ENCODE measurements at places on chromosomes 12 and 14.
A peak's percentile ranks its signal among the peaks of the same experiment; 100 is the strongest.

GRCh38 chr14:36227344-36227743 lies 50.8 kb upstream of the PTCSC3 start:
- no peak for DNase-seq
- H3K27ac ChIP-seq = no peak overlapping the region
- no peak overlapping the region for H3K4me3 ChIP-seq
- no peaks in the 10 kb centered on the region for H3K36me3 ChIP-seq
- H3K27me3 ChIP-seq = no peaks in the 10 kb centered on the region

- peak overlapping the region; percentile 63 for H3K4me3 ChIP-seq
- no peak overlapping the region for H3K27ac ChIP-seq
- DNase-seq = peak; percentile 44
- peaks cover 9% of the 10 kb centered on the region for H3K4me1 ChIP-seq
These were observed 624 bp downstream of the RIN3 start for GRCh38 chr14:92513966-92514843.

- H3K4me1 ChIP-seq = peaks cover 20% of the 10 kb centered on the region
- H3K4me3 ChIP-seq = peak within 1 kb of the TSS; percentile 80
- H3K27ac ChIP-seq = peak within 1 kb of the TSS; percentile 96
- H3K36me3 ChIP-seq = peaks cover 23% of the 10 kb centered on the region
- no peaks in the 10 kb centered on the region for H3K27me3 ChIP-seq
These were observed at the start of gene VTI1B for GRCh38 chr14:67674480-67675218. Gene VTI1B (minus strand): TSS chr14:67674632. CDS start chr14:67674489, 143 bp downstream.

DNA sequence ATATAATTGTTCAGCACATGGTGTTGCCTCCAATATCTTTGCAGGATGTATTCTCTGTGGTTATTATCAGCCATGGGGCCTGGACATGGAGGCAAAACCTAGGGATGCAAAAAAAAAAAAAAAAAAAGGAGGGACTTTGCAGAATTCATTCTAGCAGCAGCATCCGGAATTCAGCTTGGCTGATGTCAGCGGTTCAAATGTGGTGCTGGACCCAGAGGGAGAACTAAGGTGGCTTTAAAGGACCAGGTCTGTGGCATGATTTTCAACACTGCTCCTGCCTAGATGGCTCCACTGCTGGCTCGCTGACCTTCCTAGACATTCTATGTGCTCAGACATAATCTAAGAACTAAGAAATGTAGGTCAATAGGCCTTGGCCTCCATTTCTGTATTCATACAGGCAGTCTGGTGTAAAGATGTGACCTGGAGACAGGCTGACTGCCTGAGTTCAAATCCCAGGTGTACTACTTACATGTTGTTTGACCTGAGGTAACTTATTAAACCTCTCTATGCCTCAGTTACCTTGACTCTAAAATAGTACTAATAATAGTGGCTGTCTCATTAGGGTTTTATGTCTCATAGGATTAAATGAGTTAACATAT lies 108.6 kb downstream of the PPM1A start:
- H3K27ac ChIP-seq = no peak overlapping the region
- no peaks in the 10 kb centered on the region for H3K36me3 ChIP-seq
- H3K27me3 ChIP-seq = no peaks in the 10 kb centered on the region
- H3K4me3 ChIP-seq = no peak overlapping the region
- H3K4me1 ChIP-seq = peaks cover 23% of the 10 kb centered on the region

DNA sequence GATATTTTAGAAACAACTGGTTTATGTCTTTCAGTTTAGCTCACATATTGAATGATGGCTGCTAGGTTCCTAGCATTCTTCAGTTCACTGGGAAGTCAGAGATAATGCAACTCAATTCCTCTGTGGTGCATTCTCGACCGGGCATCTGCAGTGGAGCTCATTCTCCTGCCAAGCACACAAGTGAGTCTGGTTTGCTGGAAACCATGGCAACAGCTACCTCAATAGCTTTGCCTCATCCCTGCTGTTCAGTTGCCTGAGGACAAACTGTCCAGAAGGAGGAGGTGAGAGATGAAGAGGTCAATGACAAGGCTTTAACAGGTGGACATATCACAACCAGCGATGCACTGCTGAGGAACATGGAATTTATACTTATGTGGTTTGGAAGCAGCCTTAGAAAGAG lies 816.9 kb downstream of the AACS start:
- peaks cover 63% of the 10 kb centered on the region for H3K36me3 ChIP-seq
- H3K27ac ChIP-seq = no peak overlapping the region

GRCh38 chr12:12004524-12004923 lies 66.2 kb upstream of the BCL2L14 start:
- H3K4me1 ChIP-seq = peaks cover 20% of the 10 kb centered on the region
- peaks cover 4% of the 10 kb centered on the region for H3K27me3 ChIP-seq
- H3K27ac ChIP-seq = no peak overlapping the region
- no peaks in the 10 kb centered on the region for H3K36me3 ChIP-seq

- H3K4me3 ChIP-seq = peak overlapping the region; percentile 84
- H3K27ac ChIP-seq = no peak overlapping the region
- DNase-seq = peak; percentile 87
These were observed 647 bp upstream of the TGFB3 start for GRCh38 chr14:75982266-75983018.

DNA sequence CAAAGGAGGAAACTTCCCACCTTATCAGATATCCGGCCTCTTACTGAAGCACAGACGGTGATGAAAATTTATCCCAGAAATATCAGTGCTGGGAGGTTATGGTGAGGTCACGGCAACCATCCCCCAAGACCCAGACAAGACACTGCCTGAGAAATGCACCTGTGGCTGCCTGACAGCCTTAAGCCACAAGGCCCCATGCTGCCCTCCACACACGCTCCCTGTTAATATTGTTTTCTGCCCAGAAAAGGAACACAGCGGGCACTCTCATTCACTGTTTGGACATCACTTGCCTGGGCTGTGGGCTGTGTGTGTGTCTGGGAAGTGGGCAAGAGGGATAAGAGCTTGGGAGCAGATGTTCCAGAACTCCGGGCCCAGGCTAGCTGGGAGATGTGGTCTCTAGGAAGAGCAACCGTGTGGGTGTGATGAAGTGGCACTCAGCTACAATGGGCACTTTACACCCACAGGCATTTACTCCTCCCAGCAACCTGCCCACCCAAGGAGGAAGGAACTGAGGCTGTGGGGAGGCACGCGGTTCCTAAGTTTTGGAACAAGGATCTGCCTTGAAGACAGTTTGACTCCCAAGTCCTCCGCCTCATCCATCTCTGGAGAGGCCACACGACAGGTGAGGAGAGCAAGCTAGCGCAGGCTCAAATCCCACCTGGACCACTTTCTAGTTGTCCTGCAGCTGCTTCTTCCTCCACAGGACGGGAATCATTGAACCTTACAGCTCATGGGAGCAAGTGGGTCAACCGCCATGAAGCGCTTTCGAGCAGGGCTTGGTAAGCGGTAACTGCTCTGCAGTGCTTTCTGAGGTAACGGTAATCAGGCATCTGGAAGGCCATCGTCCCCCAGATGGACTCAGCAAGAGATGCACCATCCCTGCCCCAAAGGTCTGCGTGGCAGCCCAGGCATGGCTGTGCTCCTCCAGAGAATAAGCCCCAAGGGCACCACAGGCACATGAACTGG lies 91.4 kb downstream of the CHGA start:
- peak overlapping the region; percentile 60 for H3K27ac ChIP-seq
- no peak for DNase-seq
- peaks cover 35% of the 10 kb centered on the region for H3K4me1 ChIP-seq
- H3K27me3 ChIP-seq = no peaks in the 10 kb centered on the region

DNA sequence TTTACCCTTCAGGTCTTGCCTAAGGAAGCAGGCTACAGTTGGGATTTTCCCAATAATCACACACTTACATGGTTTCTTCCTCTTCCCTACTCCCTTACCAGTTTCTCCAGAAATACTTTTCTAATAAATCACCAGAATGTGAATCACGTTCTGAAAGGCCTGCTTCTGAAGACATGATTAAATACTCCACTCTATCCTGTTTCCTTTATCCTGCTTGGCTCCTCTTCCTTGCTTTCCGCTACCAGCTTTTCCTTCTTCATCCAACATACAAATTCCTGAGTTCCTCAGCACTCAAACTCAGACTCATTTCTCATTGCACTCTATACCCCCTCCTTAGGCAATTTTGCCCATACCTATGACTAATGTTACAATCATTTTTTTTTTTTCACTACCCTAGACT lies 118.3 kb downstream of the MGAT4C start:
- peak overlapping the region; percentile 3 for H3K27ac ChIP-seq
- peaks cover 6% of the 10 kb centered on the region for H3K4me1 ChIP-seq
- H3K4me3 ChIP-seq = no peak overlapping the region
- no peak for DNase-seq
- H3K27me3 ChIP-seq = no peaks in the 10 kb centered on the region
- H3K36me3 ChIP-seq = no peaks in the 10 kb centered on the region

GRCh38 chr12:76804435-76804976 lies 40.6 kb downstream of the ZDHHC17 start:
- no peak overlapping the region for H3K4me3 ChIP-seq
- H3K27me3 ChIP-seq = no peaks in the 10 kb centered on the region
- peaks cover 34% of the 10 kb centered on the region for H3K36me3 ChIP-seq
- no peaks in the 10 kb centered on the region for H3K4me1 ChIP-seq
- DNase-seq = no peak

DNA sequence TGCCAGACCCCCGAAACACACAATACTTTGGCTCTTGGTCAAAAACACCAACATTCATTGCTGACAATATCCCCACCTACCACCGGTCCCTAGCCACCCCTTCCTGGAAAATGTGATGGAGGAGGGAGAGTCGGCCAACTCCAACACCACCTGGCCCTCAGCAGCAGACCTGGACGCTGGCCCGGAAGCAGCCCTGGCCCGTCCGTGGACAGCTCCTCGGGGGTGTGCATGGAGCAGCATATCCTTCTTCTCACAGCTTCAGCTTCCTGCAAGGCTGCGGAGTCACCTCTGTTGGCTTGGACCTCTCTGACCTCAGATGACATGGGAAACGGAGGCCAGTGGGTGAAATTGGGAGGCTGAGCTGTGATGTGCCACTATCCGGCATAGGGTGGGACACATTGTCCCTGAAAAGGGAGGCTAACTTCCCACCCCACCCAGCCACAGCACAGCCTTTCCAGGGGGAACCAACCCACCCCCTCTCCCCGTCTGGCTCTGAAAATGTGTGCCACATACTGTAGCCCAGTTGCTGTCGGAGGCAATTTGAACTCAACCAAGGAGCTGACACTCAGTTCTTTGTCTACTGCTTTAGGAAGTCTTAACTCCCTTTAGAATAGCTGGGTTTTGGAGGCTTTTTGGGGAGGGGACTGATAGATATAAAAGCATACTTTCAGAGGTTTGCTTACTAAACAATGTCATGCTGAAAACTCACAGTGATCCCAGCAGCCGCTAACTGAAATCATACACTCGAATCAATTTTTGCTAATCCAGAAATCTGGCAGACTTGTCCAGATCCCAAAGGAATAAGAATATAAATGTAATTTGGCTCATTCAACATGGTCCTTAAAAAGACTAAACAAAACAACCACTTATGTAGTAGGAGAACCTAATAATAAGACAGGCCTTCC lies 43.1 kb upstream of the LTA4H start:
- H3K27ac ChIP-seq = no peak overlapping the region
- no peak for DNase-seq
- H3K36me3 ChIP-seq = no peaks in the 10 kb centered on the region
- H3K27me3 ChIP-seq = no peaks in the 10 kb centered on the region
- no peak overlapping the region for H3K4me3 ChIP-seq
- 0 out of 2 replicates have a peak, but pooled peaks cover 7% of the 10 kb centered on the region for H3K4me1 ChIP-seq

DNA sequence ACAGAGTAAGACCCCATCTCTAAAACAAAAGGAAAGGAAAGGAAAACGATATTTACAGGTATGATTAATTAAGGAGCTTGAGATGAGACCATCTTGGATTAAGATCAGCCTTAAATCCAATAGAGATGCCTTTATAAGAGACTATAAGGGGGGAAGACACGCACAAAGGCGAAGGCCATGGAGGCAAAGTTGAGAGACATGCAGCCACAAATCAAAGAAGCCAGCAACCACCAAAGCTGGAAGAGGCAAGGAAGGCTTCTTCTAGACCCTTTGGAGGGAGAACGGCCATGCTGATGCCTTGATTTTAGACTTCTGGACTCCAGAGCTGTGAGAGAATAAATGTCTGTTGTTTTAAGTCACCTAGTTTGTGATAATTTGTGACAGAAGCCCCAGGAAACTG lies 39.6 kb upstream of the MED13L start:
- no peaks in the 10 kb centered on the region for H3K27me3 ChIP-seq
- no peak overlapping the region for H3K27ac ChIP-seq
- H3K36me3 ChIP-seq = no peaks in the 10 kb centered on the region
- H3K4me1 ChIP-seq = peaks cover 12% of the 10 kb centered on the region
- no peak overlapping the region for H3K4me3 ChIP-seq
- no peak for DNase-seq

GRCh38 chr12:4027412-4027811 lies 154.2 kb upstream of the PARP11 start:
- peaks cover 20% of the 10 kb centered on the region for H3K27me3 ChIP-seq
- H3K36me3 ChIP-seq = peaks cover 14% of the 10 kb centered on the region
- no peak overlapping the region for H3K4me3 ChIP-seq
- H3K27ac ChIP-seq = peak overlapping the region; percentile 99

GRCh38 chr12:88615490-88615889 lies 35.2 kb upstream of the KITLG start:
- H3K27ac ChIP-seq = no peak overlapping the region
- no peak for DNase-seq
- H3K4me1 ChIP-seq = no peaks in the 10 kb centered on the region
- peaks cover 4% of the 10 kb centered on the region for H3K36me3 ChIP-seq
- H3K27me3 ChIP-seq = no peaks in the 10 kb centered on the region

DNA sequence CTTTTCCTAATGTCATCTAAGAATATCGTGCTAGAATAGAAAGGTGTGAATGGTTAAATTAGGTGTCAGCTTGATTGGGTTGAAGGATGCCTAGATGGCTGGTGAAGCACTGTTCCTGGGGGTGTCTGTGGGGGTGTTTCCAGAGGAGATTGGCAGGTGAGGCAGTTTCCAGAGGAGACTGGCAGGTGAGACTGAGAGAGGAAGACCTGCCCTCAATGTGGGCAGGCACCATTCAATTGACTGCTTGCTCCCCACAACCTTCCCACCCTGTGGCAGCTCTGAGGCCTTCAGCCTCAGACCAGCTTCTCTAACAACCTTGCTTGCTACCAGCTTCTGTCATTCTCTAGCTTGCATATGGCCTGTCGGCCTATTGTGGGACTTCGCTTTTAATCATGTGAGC lies 9.2 kb downstream of the RNASE9 start:
- no peaks in the 10 kb centered on the region for H3K36me3 ChIP-seq
- H3K4me3 ChIP-seq = no peak overlapping the region
- peaks cover 9% of the 10 kb centered on the region for H3K4me1 ChIP-seq
- H3K27me3 ChIP-seq = no peaks in the 10 kb centered on the region
- H3K27ac ChIP-seq = no peak overlapping the region

GRCh38 chr14:70898111-70898745 lies 9.0 kb upstream of the PCNX1 start:
- no peaks in the 10 kb centered on the region for H3K36me3 ChIP-seq
- H3K27me3 ChIP-seq = no peaks in the 10 kb centered on the region
- H3K4me3 ChIP-seq = no peak overlapping the region
- peaks cover 6% of the 10 kb centered on the region for H3K4me1 ChIP-seq
- H3K27ac ChIP-seq = no peak overlapping the region
- no peak for DNase-seq

DNA sequence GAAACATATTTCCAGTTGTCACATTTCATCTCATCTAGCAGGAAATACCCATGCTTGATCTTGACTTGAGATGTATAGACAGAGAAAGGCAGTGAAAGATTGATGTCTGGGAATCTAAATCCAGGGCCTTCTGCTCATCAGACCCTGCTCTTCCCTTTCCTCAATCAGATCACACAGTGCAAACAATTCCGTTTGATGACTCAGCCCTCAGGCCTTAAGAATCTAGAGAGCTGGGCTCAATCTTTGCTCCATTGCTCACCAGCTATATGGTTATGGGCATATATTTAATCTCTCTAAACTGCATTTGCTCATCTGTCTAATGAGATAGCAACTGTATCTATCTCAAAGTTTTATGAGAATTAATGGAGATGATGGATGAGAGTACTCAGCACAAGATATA lies 201.8 kb upstream of the CCDC196 start:
- H3K27me3 ChIP-seq = no peaks in the 10 kb centered on the region
- DNase-seq = no peak

Measured in WTC11 (cell line).